ENCODE measurements at places on chromosomes 12 and 14.
A peak's percentile ranks its signal among the peaks of the same experiment; 100 is the strongest.

- no peak for DNase-seq
Measured at GRCh38 chr12:27906127-27906500, 66.4 kb downstream of the PTHLH start.

GRCh38 chr12:56333197-56333678 lies 562 bp downstream of the PAN2 start:
- DNase-seq = no peak

- no peak for DNase-seq
Measured at GRCh38 chr12:63150713-63151622, at the start of gene AVPR1A. TSS of gene AVPR1A (minus strand) at chr12:63151201. CDS start at chr12:63150836, 365 bp downstream.

DNA sequence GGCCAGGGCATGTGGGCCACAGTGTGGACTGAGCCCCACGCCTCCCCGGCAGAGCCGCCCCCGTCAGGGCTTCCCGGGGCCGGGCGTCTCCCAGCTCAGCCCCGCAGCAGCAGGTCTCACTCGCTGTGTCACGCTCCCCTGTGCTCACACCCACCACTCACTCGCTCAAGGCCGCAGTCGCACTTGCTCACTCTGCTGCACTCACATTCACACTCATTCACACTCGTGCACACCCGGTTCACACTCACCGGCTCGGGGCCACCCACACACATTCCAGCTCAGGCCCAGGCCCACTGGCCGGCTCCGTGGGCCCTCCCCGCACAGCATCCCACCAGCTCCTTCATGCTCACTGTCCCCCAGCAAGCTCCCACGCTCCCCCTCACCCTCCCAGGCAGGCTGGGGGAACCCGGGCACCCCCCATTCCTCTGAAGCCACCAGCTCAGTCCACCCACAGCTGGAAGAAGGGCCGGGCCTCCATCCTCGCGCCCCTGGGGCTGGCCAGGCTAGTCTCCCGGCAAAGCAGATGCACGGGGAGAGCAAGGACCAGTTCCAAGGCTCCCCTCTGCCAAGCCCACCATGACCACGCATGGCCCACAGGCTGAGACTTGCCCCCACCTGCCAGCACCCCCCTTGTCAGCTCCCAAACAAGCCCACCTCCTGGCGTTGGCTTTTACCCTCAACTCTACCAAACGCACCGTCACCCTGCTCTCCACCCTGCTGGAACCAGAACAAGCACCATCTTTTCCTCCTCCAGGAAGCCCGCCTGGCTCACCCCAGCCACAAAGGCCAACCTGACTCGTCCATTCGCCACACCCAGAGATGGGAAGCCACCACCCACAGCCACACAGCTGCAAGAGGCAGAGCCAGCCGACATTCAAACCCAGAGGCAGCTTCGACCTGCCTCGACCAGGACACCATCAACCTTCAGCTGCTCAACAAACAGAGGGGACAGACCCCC lies 28.0 kb downstream of the NCOR2 start:
- no peak for DNase-seq

- no peak for DNase-seq
Measured at GRCh38 chr14:74488786-74489397, 4.2 kb downstream of the NPC2 start.

DNA sequence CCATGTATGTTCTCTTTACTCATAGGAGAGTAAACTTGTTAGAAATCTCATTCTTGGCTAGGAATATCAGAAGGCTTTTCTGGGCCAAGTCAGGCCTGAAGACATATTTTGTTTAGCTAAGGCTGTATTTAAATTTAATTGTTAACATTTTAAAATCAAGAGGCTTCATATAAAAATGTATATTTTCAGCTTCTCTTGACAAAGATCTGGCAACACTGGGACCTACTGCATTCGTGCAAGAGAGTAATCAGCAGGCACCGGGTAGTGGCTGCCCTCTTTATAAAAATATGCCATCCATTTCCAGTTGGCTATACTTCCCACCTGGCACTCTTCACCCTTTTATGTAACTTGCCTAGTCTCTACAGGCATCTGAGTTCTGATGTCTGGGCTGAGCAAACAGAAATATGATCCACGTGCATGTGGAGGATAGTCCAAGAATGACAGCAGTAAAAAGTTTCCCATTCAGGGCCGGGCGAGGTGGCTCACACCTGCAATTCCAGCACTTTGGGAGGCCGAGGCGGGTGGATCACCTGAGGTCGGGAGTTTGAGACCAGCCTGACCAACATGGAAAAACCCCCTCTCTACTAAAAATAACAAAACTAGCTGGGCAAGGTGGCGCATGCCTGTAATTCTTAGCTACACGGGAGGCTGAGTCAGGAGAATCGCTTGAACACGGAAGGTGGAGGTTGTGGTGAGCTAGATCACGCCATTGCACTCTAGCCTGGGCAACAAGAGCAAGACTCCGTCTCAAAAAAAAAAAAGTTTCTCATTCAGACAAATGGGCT lies 2.0 kb upstream of the SOS2 start:
- peak; percentile 35 for DNase-seq

- DNase-seq = no peak
Measured at GRCh38 chr14:99674776-99675381, 9.2 kb upstream of the CYP46A1 start.

DNA sequence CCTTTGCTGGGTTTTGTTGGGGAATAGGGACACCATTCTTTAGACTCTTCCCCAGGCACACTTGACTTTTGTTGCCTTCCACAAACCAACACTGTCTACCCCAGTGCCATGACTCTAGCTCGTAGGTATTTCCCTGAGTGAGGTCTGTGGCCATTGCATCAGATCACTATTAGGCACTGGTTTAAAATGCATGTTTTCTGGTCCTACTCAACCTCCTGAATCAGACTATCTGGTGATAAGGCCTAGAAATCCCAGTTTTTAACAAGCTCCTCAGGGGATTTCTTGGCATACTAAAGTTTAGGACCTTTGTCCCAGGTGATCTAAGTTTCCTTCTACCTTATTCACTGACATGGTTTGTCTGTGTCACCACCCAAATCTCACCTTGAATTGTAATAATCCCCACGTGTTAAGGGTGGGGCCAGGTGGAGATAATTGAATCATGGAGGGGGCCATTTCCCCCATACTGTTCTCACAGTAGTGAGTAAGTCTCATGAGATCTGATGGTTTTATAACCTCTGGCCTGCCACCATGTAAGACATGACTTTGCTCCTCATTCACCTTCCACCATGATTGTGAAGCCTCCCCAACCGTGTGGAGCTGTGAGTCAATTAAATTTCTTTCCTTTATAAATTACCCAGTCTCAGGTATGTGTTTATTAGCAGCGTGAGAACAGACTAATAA lies 87.8 kb upstream of the PSMC1 start:
- no peak for DNase-seq

GRCh38 chr12:12902036-12902435 lies 10.7 kb downstream of the GPRC5A start:
- DNase-seq = no peak

- DNase-seq = no peak
Measured at GRCh38 chr12:79885911-79886490, 48.9 kb downstream of the PPP1R12A start.

- no peak for DNase-seq
Measured at GRCh38 chr14:69924201-69924600, 45.0 kb downstream of the SMOC1 start.

GRCh38 chr14:50530358-50530757 lies 2.0 kb downstream of the MAP4K5 start:
- DNase-seq = no peak

DNA sequence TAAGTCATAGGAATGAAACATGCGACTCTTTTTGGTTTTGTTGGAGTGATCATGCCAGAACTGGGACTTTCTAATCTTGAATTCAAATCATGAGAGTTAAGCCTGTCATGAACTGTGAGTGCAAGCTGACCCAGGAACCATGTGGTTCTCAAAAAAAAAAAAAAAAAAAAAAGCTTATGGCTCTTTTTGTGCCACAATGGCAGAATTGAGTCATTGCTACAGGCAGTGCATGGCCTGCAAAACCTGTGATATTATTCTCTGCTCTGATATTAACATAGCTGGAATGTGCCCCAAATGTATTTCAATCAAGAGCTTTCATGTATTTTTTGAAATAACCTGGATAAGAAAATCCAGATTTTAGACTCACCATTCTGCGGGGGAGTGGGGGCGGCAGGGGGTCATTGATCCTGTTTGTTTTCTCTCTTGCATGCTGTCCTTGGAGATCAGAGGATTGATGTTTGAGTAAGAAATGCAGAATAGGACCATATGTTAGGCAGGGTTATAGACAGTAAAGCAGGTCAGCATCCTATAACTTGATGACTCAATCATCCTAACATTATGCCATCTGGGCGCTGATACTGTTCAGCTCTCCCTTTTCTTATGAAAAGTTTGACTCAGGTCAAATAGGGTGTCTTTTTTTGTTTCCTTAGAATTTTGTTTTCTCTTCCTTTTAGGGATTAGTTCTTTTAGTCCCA lies 797.4 kb downstream of the DIO2 start:
- no peak for DNase-seq

- no peak for DNase-seq
Measured at GRCh38 chr14:79021766-79022165, 851.6 kb downstream of the NRXN3 start.

- DNase-seq = no peak
Measured at GRCh38 chr14:75806352-75806832, 145.3 kb downstream of the TTLL5 start.

DNA sequence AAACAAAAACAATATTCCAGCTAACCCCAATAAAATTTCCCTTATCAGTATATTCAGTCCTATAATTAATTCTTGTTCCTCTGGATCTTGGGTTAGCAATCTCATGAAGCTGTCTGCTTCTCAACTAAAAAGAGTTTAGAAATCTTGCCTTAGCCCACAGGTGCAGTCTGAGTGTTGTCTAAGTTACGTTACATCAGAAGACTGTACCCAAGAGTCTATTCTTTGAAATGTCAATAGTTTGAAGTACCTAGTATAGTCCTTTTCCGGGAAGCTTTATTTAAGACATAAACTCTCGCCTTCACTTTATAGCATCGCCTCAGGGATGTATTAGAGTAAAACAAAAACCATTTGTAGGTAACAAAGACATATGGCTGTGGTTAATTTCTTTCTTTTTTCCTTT lies 465.1 kb downstream of the FUT8 start:
- DNase-seq = no peak

DNA sequence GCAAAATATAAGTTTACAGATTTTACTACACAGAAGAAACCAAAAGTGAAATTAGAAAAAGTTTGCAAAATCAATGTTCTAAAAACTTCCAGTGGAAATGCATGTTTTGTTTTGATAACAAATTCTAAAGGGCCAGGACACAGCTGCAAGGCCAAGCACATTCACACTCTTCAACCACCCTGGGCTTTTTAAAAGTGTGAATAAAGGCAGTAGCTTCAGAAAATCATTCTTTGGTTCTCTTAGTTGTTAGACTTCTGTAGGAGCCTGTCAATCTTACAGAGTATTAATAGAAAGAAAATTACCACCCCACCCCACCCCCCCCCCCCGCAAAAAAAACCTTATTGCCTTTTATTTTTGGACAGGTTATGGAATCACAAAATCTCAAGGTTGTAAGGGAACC lies 105.2 kb upstream of the EGLN3 start:
- no peak for DNase-seq

DNA sequence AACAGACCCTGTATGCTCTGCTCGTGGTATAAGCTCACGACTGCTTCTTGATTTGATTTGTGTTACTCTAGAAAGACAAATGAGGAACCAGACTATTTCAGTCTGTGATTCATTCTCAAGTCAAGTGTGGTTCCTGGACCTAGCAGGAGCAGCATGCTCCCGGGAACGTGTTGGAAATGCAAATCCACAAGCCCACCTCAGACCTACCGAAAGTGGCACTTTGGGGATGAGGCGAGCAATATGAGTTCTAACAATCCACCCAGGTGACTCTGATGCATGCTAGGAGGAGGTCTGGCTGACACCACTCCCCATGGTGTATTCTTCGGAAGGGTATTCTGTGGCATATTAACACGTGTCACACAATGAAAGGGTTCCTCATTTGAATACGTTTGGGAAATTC lies 59.5 kb upstream of the TMX1 start:
- DNase-seq = no peak

DNA sequence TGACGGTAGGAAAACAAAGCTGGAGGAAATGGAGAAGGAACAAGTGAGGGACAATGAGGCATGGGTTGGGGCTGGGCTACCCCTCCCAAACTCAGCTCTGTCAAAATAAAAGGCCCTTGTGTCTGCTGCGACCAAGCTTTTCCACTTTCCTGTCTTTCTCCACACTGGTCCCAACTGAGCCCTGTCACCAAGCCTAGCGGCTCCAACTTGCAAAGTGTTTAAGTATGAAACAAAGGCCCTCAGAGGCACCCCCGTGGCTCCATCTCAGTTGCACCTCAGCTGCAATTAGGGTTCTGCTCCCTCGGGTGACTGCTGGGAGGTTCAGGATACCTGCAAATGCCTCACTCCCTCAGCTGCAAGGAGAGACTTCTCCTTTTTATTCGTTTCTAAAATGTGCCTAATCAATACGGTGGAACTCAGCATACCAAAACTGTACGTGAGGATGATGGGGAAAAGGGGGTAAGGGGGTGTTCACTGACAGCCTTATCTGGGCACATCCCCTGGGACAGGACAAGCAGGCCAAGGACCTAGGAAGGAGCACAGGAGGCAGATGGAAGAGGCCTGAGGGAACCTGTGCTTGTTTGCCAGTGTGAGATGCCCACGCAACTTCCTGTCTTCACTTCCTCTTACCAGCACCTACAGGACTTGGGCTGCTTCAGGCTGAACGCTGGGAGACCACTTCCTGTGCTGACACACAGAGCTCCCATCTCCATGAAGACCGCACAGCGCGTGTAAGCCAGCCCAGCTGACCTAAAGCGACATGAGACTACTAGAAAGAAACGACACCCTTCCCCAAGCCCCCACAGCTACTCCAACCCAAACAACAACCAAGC lies 8.9 kb downstream of the VAMP1 start:
- peak; percentile 89 for DNase-seq

GRCh38 chr12:52455821-52456220 lies 3.9 kb upstream of the KRT6B start:
- no peak for DNase-seq

GRCh38 chr12:106084014-106084671 lies 54.6 kb downstream of the NUAK1 start:
- no peak for DNase-seq

- no peak for DNase-seq
Measured at GRCh38 chr12:24231298-24231697, 281.8 kb upstream of the SOX5 start.

GRCh38 chr12:42483521-42483790 lies 106.1 kb downstream of the PRICKLE1 start:
- peak; percentile 14 for DNase-seq

DNA sequence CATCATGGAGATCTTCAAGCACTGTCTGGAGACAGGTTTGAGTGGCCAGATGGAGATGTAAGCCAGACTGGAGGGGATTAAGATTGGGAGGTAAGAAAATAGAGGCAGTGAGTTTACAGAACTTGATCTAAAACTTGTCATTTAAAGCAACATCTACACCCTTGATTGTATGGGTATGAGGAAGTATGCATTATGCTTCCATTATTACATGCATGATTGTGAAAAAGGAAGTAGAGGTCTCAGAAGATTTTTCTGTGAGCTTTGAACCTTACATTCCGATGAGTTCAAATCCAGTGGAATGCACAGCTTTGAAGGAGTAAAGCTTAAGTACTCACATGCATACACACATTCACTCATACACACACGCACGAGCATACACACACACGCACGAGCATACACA lies 550.8 kb downstream of the MED13L start:
- no peak for DNase-seq

All from T-helper 2 cell treated with Interferon-gamma antibody and Interleukin-4, amounts not matched to agents 5 μg/mL and 100 μg/mL, for 36 hours (primary cell).